ENCODE measurements at places on chromosomes 2 and 18.

- DNase-seq: no peak
Measured at GRCh38 chr2:65744477-65745200, 312.2 kb upstream of the SPRED2 start.

- peak; percentile 36 for DNase-seq
Measured at GRCh38 chr2:102313025-102313424, 1.7 kb downstream of the IL1RL1 start.

- no peak for DNase-seq
Measured at GRCh38 chr2:16652296-16653082, 13.1 kb downstream of the CYRIA start.

- no peak for DNase-seq
Measured at GRCh38 chr18:50405582-50406271, 30.9 kb downstream of the SKA1 start.

- DNase-seq: no peak
Measured at GRCh38 chr2:161228511-161229240, 68.4 kb downstream of the TANK start.

Measured in AG08396 (cell line).